ENCODE measurements at places on chromosomes 2 and 18.
A peak's percentile ranks its signal among the peaks of the same experiment; 100 is the strongest.

DNA sequence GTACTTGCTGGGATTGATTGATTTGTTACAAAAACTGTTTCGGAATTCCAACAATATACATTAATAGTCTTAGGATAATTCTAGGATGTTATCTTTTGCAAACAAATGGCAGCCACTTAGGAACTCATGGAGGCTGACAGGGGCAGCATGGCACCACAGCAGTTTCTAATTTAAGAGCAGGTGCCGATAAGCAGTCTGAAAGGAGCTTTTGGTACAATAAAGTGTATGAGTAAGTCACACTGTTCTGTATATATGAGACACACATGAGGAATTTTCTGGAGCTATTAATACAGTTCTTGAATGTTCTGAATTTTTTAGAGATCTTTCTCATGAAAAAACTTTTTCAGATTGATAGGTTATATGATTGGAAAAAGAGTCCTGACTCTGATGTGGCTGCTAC lies 52.2 kb downstream of the EIF5B start:
- peak; percentile 2 for DNase-seq

DNA sequence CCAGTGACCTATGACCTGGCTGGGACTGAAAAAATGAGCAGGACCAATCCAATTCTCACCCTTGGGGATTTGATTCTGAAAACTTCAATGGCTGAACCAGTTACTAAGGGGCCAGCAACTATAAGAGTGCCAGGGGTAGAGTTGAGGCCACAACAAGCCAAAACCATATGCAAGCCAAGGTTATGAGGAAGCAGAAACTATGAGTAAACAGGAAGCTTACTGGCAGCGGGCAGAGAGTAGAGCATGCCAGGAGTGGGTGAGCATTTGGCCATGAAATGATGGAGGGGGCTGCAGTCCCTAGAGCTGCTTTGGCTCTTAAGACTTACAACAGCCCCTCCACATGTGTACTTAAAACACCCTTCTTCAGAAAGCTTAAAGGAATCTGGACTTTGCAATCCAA lies 82.4 kb downstream of the RBMS1 start:
- DNase-seq: no peak

DNA sequence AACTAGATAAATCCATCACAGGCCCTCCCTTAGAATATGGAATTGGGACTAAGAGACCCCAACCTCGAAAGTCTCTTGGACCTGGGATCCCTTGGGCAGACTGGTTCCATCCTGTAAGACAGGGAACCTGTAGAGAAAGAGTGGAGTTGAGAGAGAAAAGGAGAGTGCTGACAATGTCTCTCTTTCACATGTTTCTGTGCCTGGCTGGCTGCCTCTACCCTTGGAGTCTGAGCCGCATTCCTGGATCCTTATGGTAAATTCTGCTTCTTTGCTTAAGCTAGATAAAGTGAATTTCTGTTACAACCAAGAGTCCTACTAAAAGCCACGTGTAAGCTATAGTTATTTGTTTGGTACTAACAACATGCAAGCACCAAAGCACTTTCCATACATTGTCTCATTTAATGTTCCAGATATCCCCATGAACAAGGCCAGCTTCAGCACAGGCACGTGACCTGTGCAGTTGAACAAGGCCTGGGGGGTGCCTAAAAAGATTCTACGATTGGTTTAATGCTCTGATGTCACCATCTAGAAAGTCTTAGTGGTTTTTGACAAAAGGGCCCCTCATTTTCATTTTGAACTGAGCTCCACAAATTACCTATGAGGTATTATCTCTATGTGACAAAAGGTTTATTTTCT lies 2.1 kb upstream of the PUM2 start:
- no peak for DNase-seq

DNA sequence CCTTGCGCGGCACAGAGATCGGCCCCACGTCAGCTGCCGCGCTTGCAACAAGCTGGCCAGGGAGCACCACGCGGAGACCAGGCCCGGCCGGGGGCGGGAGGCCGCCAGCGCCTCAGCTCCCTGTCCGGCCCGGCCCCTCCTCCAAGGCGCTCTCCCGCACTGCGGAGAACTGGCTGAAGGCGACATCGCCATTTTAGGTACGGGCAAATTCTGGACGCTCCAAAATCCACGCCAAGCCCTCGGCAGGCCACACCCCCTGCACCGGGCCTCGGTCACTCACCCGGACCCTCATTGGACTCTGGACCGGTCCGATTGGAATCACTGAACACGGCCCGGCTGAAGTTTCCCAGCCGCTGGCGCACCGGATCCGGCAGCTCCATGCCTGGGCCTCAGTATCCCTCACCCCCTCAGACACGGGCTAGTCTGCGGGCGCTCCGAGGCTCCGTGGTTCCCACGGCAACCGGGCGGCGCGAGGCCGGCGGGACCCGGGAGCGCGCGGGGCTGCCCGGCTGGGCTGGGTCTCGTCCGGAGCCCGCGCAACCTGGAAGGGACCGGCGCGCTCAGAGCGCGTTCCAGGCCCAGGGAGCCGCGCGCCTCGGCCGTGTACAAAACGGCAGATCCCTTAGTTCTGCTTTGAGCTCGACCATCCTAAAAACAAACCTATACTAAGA lies at the start of gene TMEM17:
TMEM17 (minus strand) TSS at position 446 of the 671 bp plus-strand sequence; CDS start at position 380, 66 bp downstream.
- DNase-seq: peak; percentile 61

DNA sequence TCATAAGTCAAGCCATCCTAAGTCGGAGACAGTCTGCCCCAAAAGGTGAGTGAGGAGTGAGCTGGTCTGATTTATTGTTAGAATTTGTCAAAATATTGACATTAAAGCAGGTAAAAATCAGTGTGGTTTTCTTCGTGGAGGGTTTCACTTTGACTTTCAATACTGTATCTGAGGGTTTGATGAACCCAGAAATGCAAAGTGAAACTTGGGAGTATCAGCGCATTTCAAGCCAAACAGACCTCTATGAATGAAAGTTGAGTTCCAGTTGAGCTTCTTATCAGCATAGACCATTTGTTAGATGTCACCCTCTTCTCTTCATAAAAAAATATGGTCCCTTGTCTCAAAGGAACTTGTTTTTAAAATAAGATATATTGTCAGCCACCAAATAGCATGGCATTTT lies 21.7 kb upstream of the CXCR4 start:
- DNase-seq: no peak

GRCh38 chr2:128250229-128251025 lies 68.2 kb downstream of the HS6ST1 start:
- no peak for DNase-seq

DNA sequence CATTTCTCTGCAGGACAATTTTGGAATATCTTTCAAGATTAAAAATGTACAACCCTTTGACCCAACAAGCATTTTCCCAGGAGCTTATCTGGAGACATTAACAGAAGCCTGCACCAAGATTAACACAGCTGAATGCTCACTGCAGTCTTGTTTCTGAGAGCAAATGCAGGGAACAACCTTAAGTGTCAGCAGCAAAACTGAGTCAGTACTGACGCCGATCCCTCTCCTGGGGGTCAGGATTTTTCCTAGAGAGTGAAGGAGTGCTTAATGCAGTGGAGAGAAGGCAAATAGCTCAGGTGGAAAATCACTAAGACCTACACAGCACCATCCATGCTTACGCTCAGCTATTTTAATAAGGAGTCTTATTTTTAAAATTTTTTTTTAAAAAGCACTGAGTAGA lies 42.8 kb upstream of the SGPP2 start:
- no peak for DNase-seq

DNA sequence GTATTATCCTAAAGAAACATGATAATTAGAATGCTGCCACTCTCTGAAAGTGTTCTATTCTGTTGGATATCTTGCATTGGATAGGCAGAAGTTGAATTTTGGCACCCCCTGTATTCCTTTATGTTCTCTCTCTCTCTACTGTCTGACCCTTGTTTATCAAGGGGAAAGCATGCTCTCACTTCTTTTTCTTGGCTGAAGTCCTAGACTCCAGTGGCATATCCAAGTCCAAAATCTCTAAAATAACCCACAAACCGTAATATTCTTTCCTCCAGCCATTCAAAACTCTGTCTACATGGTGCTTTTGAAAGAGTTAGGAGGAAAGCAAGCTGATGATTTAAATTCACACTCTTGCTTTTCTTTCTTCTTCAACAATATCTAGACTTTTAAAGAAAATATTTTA lies 669.7 kb downstream of the TDRD15 start:
- no peak for DNase-seq

DNA sequence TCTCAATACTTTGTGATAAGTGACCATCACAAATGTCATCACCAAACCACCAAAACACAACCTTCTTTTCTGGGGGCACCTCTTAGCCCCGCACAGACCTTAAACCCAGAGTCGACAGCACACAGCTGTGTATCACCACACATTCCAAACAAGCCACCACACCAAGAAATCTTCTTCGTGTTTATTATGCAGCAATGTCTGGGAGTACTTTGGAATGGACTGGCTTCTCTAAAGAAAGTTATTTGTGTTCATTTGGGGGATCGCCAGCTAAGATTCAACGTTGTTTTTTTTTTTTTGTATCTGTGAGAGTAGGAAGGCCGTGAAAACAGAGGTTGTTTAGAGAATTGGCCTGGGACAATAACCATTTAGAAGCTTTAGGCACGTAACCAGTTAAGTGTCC lies 1.1 kb upstream of the MTA3 start:
- no peak for DNase-seq

DNA sequence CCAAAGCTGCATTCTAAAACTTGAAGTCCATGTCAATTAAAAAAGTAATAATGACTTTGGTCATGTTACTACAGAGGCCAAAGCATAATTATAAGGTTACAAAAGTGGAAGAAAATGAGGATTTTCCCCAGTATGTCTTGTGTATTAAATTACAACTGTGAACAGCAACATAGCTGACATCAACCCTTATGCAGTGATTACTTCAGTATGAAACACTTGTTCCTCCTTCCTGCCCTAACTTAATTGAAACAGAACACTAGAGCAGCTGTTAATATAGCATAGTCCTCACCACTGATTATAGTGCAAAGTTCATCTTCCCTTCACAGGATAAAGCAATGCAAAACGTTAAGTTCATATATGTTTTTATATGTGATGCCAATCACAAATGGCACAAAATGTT lies 29.9 kb downstream of the EPB41L3 start:
- DNase-seq: no peak

GRCh38 chr18:22847392-22847791 lies 85.7 kb upstream of the RBBP8 start:
- DNase-seq: no peak

GRCh38 chr2:28755421-28755820 lies 3.8 kb downstream of the PPP1CB start:
- peak; percentile 9 for DNase-seq

DNA sequence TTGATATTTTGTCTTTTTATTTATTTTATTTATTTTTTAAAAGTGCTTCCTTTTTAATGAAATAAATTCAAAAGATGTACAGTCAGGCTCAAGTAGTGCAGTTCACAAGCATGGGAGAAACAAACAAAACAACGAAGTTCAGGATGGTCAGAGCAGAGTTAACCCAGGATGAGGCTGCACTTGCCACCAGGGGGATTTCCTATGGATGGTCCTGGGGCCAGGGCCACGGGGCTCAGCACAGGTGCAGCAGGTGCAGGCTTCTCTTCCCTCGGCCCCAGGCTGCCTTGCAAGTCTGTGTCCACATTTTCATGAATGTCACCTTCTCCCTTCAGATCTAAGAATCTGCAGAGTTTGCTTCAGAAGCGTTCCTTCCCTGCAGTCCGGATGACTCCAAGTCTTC lies 76.5 kb downstream of the CDCA7 start:
- DNase-seq: no peak

DNA sequence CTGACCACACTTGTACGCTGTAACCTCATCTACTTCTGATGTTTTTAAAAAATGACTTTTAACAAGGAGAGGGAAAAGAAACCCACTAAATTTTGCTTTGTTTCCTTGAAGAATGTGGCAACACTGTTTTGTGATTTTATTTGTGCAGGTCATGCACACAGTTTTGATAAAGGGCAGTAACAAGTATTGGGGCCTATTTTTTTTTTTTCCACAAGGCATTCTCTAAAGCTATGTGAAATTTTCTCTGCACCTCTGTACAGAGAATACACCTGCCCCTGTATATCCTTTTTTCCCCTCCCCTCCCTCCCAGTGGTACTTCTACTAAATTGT lies 2.1 kb downstream of the RHOB start:
- DNase-seq: no peak

DNA sequence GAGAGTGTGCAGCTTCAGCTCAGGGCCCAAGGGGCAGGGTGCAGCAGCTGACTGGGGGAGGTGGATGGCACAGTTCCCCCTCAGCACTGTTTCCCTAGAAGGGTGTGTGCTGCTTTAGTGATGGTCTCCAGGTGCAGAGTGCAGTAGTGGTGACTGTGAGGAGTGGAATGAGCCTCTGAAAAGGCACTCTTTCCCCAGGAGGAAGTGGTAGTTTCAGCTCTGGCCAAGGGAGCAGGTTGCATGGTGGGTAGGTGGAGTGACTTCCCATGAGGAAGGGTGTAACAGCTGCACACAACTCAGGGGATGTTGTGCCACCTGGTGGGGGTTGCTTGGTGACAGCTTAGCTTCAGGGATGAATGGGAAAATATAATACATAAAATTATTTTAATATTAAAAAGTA lies 251.5 kb upstream of the NXPH2 start:
- no peak for DNase-seq

DNA sequence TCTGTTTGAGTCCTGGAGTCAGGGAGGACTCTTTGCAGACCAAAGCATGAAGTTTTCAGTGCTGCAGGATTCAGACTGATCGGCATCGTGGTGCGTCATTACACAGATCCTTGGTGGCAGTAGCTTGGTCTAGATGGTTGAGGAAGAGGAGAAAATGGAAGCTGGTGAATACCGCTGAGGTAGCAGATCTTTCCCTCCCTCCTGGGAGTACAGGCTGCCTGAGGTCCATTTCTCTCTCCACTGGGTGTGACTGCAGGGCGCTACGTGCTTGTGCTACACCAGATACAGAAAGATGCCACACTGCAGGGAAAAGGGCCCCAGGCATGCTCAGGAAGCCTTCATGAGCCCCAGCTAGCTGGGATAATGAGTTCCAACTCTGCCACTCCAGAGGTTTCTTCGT lies 3.3 kb upstream of the CNDP1 start:
- DNase-seq: no peak

DNA sequence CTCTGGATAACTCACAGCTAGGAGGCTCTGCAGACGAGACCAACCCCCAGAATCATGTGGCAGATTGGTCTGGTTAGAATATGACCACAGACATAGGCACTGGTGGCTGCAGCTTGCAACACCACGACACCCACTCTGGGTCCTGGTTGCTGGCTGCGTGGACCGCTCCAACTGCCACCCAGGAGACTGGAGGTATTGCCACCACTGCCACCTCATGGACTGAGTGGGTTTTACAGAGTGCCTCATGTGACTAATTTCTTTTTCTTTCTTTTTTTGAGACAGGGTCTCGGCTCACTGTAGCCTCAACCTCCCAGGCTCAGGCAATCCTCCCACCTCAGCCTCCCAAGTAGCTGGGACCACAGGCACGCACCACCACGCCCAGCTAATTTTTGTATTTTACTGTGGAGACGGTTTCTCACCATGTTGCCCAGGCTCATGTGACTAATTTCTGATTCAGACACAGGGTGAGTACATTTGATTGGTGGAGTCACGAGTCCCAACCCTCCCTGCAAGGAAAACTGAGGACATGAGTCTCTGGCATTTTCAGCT lies 29.9 kb upstream of the NT5DC4 start:
- no peak for DNase-seq

DNA sequence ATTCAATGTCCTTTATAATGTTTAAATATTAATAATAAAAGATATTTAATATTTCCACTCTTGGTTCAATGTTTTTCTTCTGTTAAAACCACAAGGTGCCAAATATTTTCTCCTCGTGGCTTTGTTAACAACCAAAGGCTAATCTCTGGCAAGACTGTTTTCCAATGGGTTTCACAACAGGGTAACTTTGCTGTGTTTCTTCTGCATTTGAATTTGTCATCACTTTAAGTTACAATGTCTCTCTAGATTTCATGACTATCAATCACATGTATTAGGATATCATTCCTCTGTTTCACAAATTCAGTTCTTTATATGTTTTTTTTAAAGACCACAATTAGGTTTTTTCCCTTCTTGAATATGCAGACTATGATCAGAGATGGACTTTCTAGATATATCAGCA lies 469.8 kb upstream of the ACVR2A start:
- DNase-seq: no peak

Data from amniotic stem cell (primary cell).